ENCODE measurements at places on chromosomes 1 and 21. TPM values are rescaled to one million over a fixed set of nuclear protein-coding genes. Genes with fewer than 3 reads are reported as not detected.

The OR2W3 gene
- total RNA-seq = not detected

The GPX7 gene
- 3.9 TPM for total RNA-seq

The KCND3 gene
- total RNA-seq = 19.7 TPM

The GPR3 gene
- total RNA-seq = 0.24 TPM

DNA sequence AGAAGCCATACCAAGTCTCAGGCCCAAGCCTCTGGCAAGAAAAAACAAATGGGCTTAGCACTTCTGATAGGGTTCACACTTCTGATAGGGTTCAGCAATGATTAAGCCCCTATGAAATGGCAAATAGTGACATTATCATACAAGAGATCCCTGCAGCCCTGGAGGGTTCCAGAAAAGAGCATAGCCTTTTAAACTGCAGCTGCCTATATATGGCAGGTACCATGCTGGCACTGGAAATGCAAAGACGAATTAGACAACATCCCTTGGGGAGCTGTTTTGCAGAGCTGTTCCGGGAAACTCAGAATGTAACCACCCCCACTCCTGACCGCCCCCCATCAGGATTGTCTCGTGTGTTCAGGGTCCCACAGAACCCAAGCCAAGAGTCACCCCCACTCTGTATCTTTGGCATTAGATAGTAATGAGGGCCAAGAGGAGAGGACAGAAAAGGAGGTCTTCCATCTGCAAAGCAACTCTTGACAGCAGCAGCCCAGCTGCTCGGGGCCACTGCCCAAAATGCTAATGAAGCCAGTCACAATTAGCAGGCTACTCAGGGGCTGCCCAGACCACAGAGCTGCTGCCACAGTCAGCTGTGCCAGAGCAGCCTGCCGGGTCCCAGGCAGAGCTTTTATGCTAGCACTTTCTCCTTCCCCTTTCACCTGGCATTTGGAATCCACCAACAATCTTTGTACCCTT, 50.9 kb downstream of the ITPKB start:
- no peak for DNase-seq

GRCh38 chr1:110616587-110616986, 10.4 kb upstream of the KCNA2 start:
- no peak for DNase-seq

DNA sequence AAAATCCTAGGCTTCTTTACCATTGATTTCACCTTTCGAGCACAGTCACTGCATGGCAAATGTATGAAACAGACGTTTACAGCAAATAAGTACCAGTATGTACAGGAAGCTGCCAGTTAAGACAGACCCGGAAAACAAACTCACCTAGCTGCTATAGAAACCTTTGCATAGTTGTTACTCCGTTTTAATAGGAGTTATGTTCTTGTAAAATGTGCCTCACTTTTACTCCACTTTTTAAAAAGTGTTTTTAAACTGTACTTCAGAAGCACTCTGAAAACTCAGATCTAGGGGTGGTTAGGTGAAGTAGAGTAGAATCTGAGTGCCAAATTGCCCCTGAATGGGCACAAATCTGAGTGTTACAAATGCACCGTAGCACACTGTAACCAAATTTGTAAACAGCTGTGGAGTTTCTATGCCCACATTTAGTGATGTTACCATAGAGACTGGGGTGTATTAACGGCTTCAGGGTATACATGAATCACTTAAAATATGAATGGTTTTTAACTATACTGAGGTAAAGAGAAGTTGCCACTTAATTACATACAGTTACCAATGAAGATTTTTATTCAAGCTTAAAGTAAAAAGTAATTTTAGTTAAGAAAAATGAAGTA, 30.7 kb downstream of the CNIH4 start:
- DNase-seq = no peak

GRCh38 chr1:54397090-54397591, 9.1 kb downstream of the SSBP3 start:
- DNase-seq = peak; percentile 85

DNA sequence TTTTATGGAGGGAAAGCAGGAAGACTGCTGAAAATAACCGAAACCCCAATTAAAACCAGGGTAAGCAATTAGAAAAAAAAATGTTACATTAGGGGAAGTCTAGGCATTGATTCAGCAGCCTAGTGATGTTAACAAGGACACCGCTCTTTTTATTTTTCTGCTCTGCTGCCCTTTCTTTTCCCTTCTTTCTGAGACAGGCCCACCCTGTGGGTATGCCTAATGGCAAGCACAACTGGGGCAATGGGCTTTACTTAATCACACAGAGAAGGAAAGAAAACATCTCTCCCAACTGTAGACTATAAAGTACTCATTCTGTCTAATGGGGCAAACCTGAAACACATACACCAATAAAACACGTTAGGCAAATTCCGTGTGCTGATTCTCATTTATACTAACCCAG, 69.6 kb downstream of the GBP6 start:
- no peak for DNase-seq

- DNase-seq = no peak
These were observed 6.7 kb downstream of the VSIG8 start for GRCh38 chr1:159855709-159856108.

Data from Right ventricle myocardium superior (tissue), 1 donor.